Kidney epithelial cell (primary cell): ENCODE measurements at places on chromosomes 6 and 20. TPM values are rescaled to one million over a fixed set of nuclear protein-coding genes. Genes with fewer than 3 reads are reported as not detected.

The SLC52A3 gene
- 2.7 and 2.8 TPM in 2 replicates for total RNA-seq

The PRR18 gene
- total RNA-seq: 0.13 and 0.55 TPM in 2 replicates

The TMEM151B gene
- total RNA-seq: 0.13 and 0.21 TPM in 2 replicates

The TMEM217 gene
- total RNA-seq: 2.0 and 4.0 TPM in 2 replicates

The SEMG1 gene
- total RNA-seq: not detected in 2 replicates

The BEND3 gene
- 6.6 and 7.7 TPM in 2 replicates for total RNA-seq

The RHAG gene
- not detected in 2 replicates for total RNA-seq

The GSTA3 gene
- total RNA-seq: not detected in 2 replicates

The ADGRG6 gene
- total RNA-seq: 30.3 and 39.1 TPM in 2 replicates

The CTAGE9 gene
- not detected in 2 replicates for total RNA-seq

The SRSF12 gene
- 8.3 and 10.1 TPM in 2 replicates for total RNA-seq

The DNAJC5 gene
- 53.9 and 57.2 TPM in 2 replicates for total RNA-seq
